ENCODE measurements at places on chromosomes 11 and 22. TPM values are rescaled to one million over a fixed set of nuclear protein-coding genes. Genes with fewer than 3 reads are reported as not detected.

TYR gene
- not detected for total RNA-seq

ALX4 gene
- not detected for total RNA-seq

CARS1 gene
- 96.8 TPM for total RNA-seq

IFT27 gene
- 28.7 TPM for total RNA-seq

SERHL2 gene
- total RNA-seq, result 2.3 TPM

PNPLA2 gene
- 38.5 TPM for total RNA-seq

OLFML1 gene
- total RNA-seq, result not detected

CCDC73 gene
- 0.04 TPM for total RNA-seq

TMEM191C gene
- 1.4 TPM for total RNA-seq

CCDC116 gene
- 0.21 TPM for total RNA-seq

MS4A12 gene
- not detected for total RNA-seq

RAB1B gene
- 118 TPM for total RNA-seq

SSTR3 gene
- total RNA-seq, result 0.65 TPM

UBQLNL gene
- total RNA-seq, result 0.10 TPM

KLHL35 gene
- total RNA-seq, result 0.55 TPM

OR52E8 gene
- total RNA-seq, result not detected

NUCB2 gene
- 43.5 TPM for total RNA-seq

DDX25 gene
- 0.27 TPM for total RNA-seq

TESMIN gene
- total RNA-seq, result 0.94 TPM

TRPC6 gene
- total RNA-seq, result not detected

PYGM gene
- 0.99 TPM for total RNA-seq

RIC3 gene
- 8.0 TPM for total RNA-seq

KCNJ1 gene
- not detected for total RNA-seq

OR52A1 gene
- not detected for total RNA-seq

POU2AF2 gene
- total RNA-seq, result not detected

TTC28 gene
- 0.72 TPM for total RNA-seq

MOGAT2 gene
- not detected for total RNA-seq
